GM12865 (cell line): ENCODE measurements at places on chromosomes 12 and 14.

DNA sequence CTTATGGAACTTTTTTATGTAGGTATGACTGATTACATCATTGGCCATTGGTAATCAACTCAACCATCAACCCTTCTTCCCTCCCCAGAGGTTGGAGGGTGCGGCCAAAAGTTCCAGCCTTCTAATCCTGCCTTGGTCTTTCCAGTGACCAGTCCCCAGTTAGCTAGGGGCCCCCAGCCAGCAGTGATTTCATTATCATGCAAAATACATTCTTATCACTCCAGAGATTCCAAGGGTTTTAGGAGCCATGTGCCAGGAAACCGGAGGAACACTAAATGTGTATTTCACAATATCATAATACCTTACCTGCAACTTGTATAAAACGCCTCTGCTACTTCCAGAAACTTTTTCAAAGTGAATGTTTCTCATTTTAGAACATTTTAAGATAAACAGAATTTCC lies 181.5 kb upstream of the PELI2 start:
- DNase-seq, result no peak

DNA sequence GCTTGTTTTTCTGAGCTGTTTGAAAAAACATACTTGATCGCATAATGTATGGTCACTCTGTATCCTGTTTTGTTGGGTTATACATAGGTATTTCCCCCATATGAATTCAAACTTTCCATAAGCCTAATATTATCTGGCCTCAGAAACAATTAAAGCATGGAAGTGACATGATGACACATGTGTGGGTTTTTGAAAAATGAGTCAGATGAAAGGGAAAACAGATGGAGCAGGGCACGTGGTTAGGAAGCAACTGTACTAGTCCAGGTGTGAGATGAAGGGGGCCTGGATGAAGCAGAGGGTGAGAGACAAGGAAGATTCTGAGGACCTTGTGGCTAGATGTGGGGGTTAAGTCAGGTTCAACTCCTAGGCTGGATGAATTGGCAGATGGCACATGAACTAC lies 92.7 kb upstream of the DNM1L start:
- DNase-seq, result no peak

DNA sequence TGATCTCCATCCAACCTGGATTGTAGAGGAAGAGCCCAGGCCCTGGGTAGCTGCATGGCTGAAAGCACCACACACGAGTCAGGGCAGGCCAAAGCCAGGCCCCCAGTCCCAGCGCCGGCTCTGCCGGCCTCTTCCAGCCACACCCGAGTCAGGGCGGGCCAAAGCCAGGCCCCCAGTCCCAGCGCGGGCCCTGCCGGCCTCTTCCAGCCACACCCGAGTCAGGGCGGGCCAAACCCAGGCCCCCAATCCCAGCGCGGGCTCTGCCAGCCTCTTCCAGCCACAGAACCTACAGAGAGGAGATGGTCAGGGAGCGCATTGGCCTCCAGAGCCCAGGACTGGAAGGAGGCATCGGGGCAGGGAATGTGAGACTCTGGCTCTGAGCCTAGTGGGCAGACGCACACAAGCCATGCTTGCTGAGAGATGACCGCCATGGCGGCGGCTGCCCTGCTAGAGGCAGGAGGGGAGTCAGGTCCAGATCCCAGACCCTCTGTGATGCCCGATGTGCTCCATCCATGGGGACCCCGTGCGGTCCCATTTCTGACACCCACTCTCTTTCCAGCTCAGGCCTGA lies 30.2 kb downstream of the BEGAIN start:
- DNase-seq, result no peak

GRCh38 chr12:121610239-121611149 lies 15.8 kb upstream of the ORAI1 start:
- DNase-seq, result no peak

DNA sequence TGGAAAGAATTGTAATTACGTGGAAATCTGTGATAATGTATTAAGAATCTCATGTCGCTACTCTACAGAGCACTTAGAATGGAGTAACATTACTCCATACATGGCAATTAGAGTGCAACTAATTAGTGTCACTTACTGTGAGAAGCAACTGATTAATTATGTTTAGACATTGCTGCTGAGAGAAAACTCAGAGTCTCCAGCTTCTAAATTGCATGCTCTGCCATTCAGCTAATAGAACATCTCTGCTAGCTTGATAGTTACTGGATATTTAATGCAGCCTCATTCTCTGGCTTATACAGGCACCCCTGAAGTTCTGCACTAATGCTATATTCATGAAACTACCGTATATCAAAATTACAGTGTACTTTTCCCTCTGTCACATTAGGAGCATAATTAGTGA lies 338.4 kb downstream of the ADAMTS20 start:
- DNase-seq, result no peak

- no peak for DNase-seq
Measured at GRCh38 chr12:10031771-10032175, 1.3 kb downstream of the CLEC9A start.

GRCh38 chr14:23518709-23519108 lies 32.9 kb downstream of the ZFHX2 start:
- no peak for DNase-seq

GRCh38 chr12:24814379-24815113 lies 134.4 kb downstream of the BCAT1 start:
- peak; percentile 63 for DNase-seq

GRCh38 chr12:26197832-26198231 lies 2.5 kb downstream of the SSPN start:
- DNase-seq, result no peak

GRCh38 chr12:2467447-2468195 lies 327.1 kb upstream of the FKBP4 start:
- no peak for DNase-seq

GRCh38 chr12:95118788-95119179 lies 45.4 kb upstream of the NR2C1 start:
- no peak for DNase-seq

GRCh38 chr12:24979976-24980730 lies 31.3 kb upstream of the BCAT1 start:
- no peak for DNase-seq

- no peak for DNase-seq
Measured at GRCh38 chr12:77720258-77720657, 110.4 kb upstream of the NAV3 start.
